ENCODE measurements at places on chromosomes 7 and 10. TPM values are rescaled to one million over a fixed set of nuclear protein-coding genes. Genes with fewer than 3 reads are reported as not detected.

GHRHR gene
- not detected for total RNA-seq

- no peak for DNase-seq
Observed at GRCh38 chr10:33735464-33735923, 401.0 kb upstream of the NRP1 start.

GRCh38 chr10:129851941-129852640, 112.0 kb downstream of the EBF3 start:
- DNase-seq = no peak

- DNase-seq = no peak
Observed at GRCh38 chr10:122499491-122499941, 38.2 kb downstream of the HTRA1 start.

DNA sequence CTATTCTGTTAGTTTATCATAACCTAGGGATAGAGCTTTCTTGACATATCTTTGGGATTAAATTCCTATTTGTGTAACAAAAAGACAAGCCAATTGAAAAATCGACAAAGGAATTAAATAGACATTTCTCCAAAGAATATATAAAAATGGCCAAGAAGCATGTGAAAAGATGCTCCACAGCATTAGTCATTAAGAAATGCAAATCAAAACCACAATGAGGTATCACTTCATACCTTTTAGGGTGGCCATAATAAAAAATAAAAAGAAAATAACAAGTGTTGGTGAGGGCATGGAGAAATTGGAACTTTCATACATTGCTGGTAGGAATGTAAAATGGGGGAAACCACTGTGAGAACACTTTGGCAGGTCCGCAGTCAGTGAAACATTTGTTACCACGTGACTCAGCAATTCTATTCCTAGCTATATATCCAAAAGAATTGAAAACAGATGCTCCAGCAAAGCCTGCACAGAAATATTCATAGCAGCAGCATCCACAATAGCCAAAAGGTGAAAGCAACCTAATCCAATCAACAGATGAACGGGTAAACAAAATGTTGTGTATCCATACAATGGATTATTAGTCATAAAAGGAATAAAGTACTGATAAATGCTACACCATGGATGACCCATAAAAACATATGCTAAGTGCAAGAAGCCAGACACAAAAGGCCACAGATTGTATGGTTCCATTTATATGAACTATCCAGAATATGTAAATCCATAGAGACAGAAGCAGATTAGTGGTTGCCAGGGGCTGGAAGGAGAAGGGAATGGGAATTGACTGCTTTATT, 20.5 kb downstream of the SPAG6 start:
- no peak for DNase-seq

GRCh38 chr10:124904796-124905195, 37.1 kb upstream of the ZRANB1 start:
- no peak for DNase-seq

DNA sequence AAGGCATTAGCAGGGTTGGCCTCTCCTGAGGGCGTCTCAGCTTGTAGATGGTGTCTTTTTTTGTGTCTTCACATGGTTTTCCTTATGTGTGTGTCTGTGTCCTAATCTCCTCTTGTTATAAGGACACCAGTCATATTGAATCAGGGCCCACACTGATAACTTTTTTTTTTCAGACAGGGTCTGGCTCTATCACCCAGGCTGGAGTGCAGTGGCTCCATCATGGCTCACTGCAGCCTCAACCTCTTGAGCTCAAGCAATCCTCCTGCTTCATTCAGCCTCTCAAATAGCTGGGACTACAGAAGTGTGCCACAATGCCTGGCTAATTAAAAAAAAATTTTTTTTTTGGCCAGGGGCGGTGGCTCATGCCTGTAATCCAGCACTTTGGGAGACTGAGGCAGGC, 41.3 kb upstream of the KMT2C start:
- no peak for DNase-seq

GRCh38 chr7:47582764-47583738, 1.1 kb upstream of the TNS3 start:
- no peak for DNase-seq
